Testis (tissue), 5 donors: ENCODE measurements at places on chromosomes 13 and 19. TPM values are rescaled to one million over a fixed set of nuclear protein-coding genes. Genes with fewer than 3 reads are reported as not detected.

GRCh38 chr13:99062593-99062992 lies 84.7 kb upstream of the DOCK9 start:
- no peaks in the 10 kb centered on the region for H3K27me3 ChIP-seq
- H3K36me3 ChIP-seq = no peaks in the 10 kb centered on the region
- H3K27ac ChIP-seq = peak overlapping the region; percentile 23

DNA sequence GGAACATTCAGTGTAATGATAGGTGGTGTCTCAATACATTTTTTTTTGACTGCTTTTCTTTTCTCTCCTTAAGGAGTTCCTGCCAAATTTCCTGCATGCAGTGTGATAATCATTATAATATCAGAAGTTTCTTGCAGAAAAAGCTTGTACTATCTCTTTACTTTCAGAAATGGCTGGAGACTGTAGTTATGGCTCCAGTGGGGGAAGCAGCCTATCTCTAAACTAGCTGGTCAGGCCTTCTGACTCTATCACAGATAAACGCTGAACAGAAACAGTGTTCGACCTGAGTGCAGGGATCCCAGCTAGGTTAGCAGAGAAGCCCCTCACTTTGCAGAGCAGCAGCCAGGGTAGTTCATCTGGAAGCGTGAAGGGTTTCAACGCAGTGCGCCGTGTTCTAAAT lies 1.9 kb downstream of the CCNE1 start:
- H3K4me3 ChIP-seq = no peak overlapping the region
- H3K36me3 ChIP-seq = no peaks in the 10 kb centered on the region
- DNase-seq = no peak
- no peaks in the 10 kb centered on the region for H3K27me3 ChIP-seq

- H3K4me3 ChIP-seq = no peak overlapping the region
- no peaks in the 10 kb centered on the region for H3K4me1 ChIP-seq
- H3K27me3 ChIP-seq = no peaks in the 10 kb centered on the region
- H3K27ac ChIP-seq = no peak overlapping the region
- DNase-seq = no peak
Measured at GRCh38 chr13:40813667-40814454, 24.4 kb downstream of the SLC25A15 start.

DNA sequence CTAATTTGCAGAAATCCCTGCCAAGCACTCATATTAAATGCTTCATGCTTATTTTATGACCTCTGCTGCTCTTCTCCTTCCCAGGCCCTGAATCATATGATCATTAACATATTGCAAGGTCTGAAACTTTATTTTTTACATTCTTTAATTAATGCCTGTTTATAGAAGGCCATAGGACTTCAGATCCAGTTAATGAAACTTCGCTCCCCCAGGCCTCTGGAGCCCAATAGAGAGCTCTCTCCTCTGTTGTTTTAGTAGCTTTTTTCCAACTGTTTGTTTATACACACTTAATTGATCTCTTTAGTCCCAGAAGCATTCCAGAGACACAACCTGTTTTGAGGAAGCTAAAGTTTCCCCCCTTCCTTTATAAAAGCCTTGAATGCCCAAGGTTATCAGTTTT lies 68.3 kb downstream of the DACH1 start:
- H3K27me3 ChIP-seq = no peaks in the 10 kb centered on the region
- H3K27ac ChIP-seq = no peak overlapping the region
- H3K4me3 ChIP-seq = no peak overlapping the region
- DNase-seq = no peak

DNA sequence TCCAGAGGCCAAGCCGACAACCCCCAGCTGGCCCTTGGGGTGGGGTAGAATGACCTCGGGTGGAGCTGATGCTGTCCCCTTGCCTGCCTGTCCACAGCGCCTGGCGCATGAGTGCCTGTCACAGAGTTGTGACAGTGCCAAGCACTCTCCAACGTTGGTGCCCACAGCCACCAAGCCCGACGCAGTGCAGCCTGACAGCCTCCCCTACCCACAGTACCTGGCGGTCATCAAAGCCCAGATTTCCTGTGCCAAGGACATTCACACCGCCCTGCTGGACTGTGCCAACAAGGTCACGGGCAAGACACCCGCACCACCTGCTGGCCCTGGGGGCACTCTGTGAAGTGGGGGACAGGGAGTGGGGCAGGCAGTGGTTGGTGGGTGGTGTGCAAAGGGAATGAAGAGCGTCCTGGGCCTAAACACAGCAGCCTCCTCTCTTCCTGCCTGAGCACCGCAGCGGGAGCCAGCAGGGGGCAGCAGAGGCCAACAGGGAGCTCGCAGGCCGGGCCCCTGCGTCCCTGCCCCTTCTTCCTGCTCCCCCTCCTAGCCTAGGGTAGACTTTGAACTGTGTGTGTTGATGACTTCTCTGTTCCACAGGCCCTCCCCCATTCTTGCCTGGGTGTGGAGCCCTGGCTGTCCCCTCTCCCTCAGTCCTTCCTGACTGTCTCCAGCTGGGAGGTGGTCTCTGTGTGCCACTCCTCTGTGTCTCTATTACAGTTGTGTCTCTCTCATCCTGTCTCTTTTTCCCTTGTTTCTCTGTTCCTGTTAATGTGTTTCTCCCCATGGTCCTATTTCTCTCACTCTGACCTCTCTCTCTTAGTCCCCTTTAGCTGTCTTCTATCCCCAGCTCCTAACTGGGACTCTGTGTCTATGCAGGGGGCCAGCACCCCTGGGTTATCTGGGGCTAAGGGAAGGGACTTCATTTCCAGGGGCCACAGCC lies 6.5 kb downstream of the MED29 start:
- peaks cover 22% of the 10 kb centered on the region for H3K4me1 ChIP-seq
- H3K27ac ChIP-seq = peak overlapping the region; percentile 90
- no peaks in the 10 kb centered on the region for H3K36me3 ChIP-seq
- H3K4me3 ChIP-seq = no peak overlapping the region

DNA sequence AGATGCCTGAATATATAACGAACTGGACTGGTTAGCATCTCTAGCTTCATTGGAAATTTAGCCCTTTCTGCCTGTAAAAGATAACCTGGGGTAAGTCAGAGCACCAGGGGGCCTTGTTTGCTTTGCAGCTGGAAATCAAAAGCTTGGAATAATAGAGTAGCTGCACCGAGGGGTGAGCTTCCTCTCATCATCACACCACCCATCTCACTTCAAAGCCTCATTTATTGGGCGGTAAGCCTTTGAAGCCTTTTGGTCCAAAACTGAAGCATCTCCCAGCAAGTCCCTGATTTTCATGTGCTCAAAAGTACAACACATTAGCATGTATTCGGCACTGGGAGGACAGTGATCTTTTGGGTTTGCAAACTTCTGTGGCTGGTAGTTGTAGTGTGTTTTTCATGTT lies 405.1 kb downstream of the FOXO1 start:
- no peaks in the 10 kb centered on the region for H3K27me3 ChIP-seq
- no peaks in the 10 kb centered on the region for H3K36me3 ChIP-seq
- no peak overlapping the region for H3K4me3 ChIP-seq
- no peak for DNase-seq

GRCh38 chr13:114005206-114005724 lies 31.4 kb upstream of the C13orf46 start:
- H3K27ac ChIP-seq = no peak overlapping the region
- no peaks in the 10 kb centered on the region for H3K36me3 ChIP-seq
- H3K27me3 ChIP-seq = no peaks in the 10 kb centered on the region
- H3K4me1 ChIP-seq = no peaks in the 10 kb centered on the region

DNA sequence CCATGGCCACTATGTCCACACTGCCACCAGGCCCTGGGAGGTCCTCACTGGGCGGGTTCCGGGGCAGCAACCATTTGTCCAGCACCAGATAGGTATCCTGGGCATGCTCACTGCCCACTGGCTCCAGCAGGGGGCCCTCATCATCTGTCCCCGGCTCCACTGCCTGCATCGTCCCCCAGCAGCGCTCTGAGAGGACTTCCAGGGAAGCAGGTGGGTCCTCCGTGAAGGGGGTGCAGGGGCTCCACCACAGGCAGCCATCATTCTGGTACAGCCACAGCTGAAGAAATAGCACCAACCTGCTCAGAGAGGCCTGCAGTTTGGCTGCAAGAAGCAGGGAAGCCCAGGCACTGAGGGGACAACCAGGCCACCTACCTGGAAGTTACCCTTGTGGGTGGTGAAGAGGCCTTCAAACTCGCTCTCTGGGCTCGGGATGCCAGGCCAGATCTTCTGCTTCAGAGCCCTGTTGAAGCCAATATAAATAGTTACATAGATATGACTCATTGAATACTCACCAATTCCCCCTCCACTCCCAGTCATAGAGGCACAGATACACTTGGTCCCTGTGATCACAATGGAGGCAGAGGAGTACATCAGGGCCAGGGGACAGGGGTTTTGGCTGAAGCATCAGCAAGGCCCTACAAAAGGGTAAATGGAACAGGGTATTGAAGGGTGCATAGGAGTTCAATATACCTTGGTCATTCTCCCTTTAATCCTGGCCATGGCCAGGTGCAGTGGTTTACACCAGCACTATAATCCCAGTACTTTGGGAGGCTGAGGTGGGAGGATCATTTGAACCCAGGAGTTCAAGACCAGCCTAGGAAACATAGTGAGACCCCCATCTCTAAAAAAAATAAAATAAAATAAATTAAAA lies 4.1 kb downstream of the SWSAP1 start:
- no peak overlapping the region for H3K4me3 ChIP-seq
- H3K27ac ChIP-seq = no peak overlapping the region
- DNase-seq = peak; percentile 75
- no peaks in the 10 kb centered on the region for H3K27me3 ChIP-seq

DNA sequence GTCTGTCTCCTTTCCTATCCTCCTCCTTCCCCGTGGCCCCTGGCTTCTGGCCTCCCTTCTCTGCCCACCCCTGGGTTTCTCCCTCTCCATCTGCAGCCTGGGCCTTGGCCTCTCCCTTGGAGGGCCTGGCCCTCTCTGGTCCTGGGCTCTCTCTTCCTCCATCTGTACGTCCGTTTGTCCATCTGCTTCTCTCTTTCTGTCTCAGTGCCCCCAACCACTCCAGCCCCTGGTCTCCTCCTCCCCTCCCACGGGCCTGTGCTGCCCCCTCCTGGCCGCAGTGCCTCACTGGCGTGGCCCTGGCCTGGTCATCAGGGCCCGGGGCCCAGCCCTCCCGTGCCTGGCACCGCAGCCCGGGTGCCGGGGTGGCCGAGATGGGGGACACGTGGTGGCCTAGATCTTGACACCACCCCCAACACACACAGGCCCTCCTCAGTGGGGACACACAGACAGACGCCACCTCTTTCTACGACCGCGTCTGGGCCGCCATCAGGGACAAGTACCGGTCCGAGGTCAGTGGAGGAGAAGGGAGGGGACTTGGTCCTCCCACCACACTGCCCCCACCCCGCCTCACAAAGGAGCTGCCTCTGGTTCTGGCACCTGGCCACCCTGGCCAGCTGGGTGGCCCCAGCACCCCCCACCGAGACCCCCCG lies 11.3 kb downstream of the PRKCSH start:
- H3K27me3 ChIP-seq = no peaks in the 10 kb centered on the region
- no peaks in the 10 kb centered on the region for H3K36me3 ChIP-seq
- H3K27ac ChIP-seq = no peak overlapping the region
- H3K4me1 ChIP-seq = no peaks in the 10 kb centered on the region
- no peak for DNase-seq
- H3K4me3 ChIP-seq = no peak overlapping the region

- H3K27ac ChIP-seq = no peak overlapping the region
- DNase-seq = peak; percentile 33
- peaks cover 9% of the 10 kb centered on the region for H3K4me1 ChIP-seq
- no peaks in the 10 kb centered on the region for H3K36me3 ChIP-seq
- H3K4me3 ChIP-seq = no peak overlapping the region
- no peaks in the 10 kb centered on the region for H3K27me3 ChIP-seq
Measured at GRCh38 chr19:7850000-7850813, 20.2 kb downstream of the EVI5L start.

GRCh38 chr13:59776924-59777690 lies 386.6 kb downstream of the DIAPH3 start:
- no peak overlapping the region for H3K27ac ChIP-seq

GRCh38 chr19:4519521-4520277 lies 1.4 kb upstream of the PLIN4 start:
- H3K36me3 ChIP-seq = no peaks in the 10 kb centered on the region
- no peaks in the 10 kb centered on the region for H3K27me3 ChIP-seq
- H3K4me3 ChIP-seq = no peak overlapping the region
- H3K27ac ChIP-seq = no peak overlapping the region
- DNase-seq = no peak

GRCh38 chr19:57642396-57643046 lies 9.6 kb downstream of the ZNF211 start:
- H3K27me3 ChIP-seq = no peaks in the 10 kb centered on the region
- H3K27ac ChIP-seq = no peak overlapping the region
- H3K4me3 ChIP-seq = no peak overlapping the region
- no peaks in the 10 kb centered on the region for H3K4me1 ChIP-seq
- H3K36me3 ChIP-seq = peaks cover 5% of the 10 kb centered on the region

DNA sequence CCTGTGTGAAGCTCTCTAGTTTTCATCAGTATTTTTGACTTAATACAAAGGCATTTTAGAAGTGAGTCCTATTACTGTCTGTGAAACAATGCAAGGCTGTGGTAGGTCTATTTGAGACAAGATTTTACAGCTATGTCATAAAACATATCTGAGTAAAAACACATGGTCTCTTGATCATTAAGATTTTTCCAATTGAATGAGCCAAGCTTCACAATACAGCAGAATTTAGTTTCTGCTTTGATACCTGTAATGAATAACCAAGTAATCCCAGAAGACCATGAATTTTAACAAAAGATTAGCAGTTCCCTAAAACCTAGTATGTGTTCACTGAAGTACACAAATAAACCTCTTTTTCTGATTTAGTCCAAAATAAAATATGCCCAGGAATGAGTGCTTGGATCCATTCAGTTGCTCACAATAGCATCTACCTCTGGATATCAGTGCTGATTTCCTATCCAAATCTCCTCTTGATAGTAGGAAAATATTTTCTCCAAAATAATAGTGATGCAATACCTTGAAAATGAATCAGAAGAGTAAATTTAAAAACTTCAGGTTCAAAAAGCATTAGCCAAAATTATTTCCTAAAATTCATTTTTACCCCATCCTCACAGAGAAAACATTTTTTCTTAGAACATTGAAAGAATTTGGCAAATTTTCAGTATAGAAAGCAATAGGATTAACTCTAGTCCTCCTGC lies 533.5 kb upstream of the SGCG start:
- no peaks in the 10 kb centered on the region for H3K4me1 ChIP-seq
- DNase-seq = no peak
- H3K4me3 ChIP-seq = no peak overlapping the region
- H3K27ac ChIP-seq = no peak overlapping the region
- H3K27me3 ChIP-seq = no peaks in the 10 kb centered on the region
- no peaks in the 10 kb centered on the region for H3K36me3 ChIP-seq

DNA sequence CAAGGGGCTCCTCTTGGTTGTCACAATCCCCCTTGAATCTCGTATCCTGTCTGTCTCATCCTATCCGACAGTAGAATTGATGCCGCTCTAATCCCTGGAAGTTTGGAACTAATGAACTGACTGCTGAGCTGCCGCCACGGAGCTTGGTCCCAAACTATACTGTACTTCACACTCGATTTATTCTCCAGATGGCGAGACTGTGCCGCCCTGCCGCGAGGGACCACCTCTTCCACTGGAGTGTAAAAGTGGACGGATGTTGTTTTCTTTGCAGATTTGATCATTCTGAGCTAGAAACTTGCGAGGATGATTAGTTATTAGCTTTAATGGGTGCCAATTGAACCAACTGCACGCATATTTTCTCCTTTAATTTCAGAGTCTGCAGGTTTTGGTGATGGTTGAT lies 117.2 kb downstream of the ZIC5 start:
- H3K36me3 ChIP-seq = no peaks in the 10 kb centered on the region
- H3K4me1 ChIP-seq = no peaks in the 10 kb centered on the region
- no peak overlapping the region for H3K27ac ChIP-seq
- H3K27me3 ChIP-seq = no peaks in the 10 kb centered on the region
- DNase-seq = no peak
- H3K4me3 ChIP-seq = no peak overlapping the region

The ZNF324B gene
- 8.5 TPM for total RNA-seq

The KDM4B gene
- 67.7 TPM for total RNA-seq

The IFNL1 gene
- total RNA-seq = not detected

The C19orf33 gene
- total RNA-seq = 1.7 TPM

The SPRED3 gene
- total RNA-seq = 2.6 TPM

The ZIC2 gene
- 6.9 TPM for total RNA-seq
